ENCODE measurements at places on chromosomes 16 and 17. TPM values are rescaled to one million over a fixed set of nuclear protein-coding genes. Genes with fewer than 3 reads are reported as not detected.

Gene TBC1D3K
- polyA plus RNA-seq, result not detected

Gene GCGR
- not detected for polyA plus RNA-seq

Gene TNFSF13
- 6.1 TPM for polyA plus RNA-seq

Gene KCNH6
- not detected for polyA plus RNA-seq

Gene MLKL
- 13.8 TPM for polyA plus RNA-seq

Gene DHRS7C
- polyA plus RNA-seq, result not detected

Gene SLC6A4
- not detected for polyA plus RNA-seq

Gene NOL3
- polyA plus RNA-seq, result 0.18 TPM

Gene EPX
- not detected for polyA plus RNA-seq

Gene MT1F
- 20.6 TPM for polyA plus RNA-seq

Gene SNAI3
- 12.4 TPM for polyA plus RNA-seq

Gene PPP1R27
- polyA plus RNA-seq, result not detected

Gene MLST8
- 36.9 TPM for polyA plus RNA-seq

Gene CSH1
- polyA plus RNA-seq, result not detected

Gene KRTAP3-2
- not detected for polyA plus RNA-seq

Gene NEUROD2
- polyA plus RNA-seq, result not detected

Gene CPNE2
- polyA plus RNA-seq, result 10.8 TPM

Gene EPOP
- polyA plus RNA-seq, result not detected

Gene ZFP3
- 0.61 TPM for polyA plus RNA-seq

Data from immature natural killer cell (primary cell).